GM19239 (cell line): ENCODE measurements at places on chromosomes 16 and 17.

DNA sequence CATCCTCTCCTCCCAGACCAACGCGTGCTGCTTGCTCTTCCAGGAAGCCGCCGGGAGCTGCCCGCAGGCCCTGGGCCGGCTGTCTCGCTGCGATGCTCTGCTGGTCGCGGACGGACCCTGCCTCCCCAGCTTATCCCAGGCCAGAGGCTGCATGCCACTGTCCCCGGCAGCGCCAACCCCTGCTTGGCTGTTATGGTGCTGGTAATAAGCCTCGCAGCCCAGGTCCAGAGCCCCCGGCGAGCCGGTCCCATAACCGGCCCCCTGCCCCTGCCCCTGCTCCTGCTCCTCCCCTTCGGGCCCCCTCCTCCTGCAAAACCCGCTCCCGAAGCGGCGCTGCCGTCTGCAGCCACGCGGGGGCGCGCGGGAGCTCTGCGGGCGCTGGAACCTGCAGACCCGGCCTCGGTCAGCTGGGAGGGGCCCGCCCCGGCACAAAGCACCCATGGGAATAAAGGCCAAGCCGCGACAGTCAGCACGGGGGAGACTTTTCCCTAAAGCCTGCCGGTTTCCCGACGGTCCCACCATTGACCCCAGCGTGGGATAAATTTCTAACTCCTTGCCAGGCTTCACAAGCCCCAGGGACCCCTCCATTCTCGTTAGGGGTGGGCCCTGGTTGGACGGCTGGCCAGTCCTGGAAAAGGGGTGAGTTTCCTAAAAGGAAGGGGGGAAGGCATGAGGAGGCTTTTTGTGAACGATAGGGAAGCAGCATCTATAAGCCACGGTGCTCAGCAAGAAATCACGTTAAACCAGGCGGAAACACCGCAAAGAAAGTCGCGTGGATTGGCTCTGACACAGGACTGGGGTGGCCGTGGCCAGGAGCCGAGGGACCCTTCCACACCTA is 11.2 kb downstream of the ENPP7 start:
- peak; percentile 80 for DNase-seq

GRCh38 chr16:66695935-66696668 is 441 bp downstream of the CMTM4 start:
- peak; percentile 46 for DNase-seq

DNA sequence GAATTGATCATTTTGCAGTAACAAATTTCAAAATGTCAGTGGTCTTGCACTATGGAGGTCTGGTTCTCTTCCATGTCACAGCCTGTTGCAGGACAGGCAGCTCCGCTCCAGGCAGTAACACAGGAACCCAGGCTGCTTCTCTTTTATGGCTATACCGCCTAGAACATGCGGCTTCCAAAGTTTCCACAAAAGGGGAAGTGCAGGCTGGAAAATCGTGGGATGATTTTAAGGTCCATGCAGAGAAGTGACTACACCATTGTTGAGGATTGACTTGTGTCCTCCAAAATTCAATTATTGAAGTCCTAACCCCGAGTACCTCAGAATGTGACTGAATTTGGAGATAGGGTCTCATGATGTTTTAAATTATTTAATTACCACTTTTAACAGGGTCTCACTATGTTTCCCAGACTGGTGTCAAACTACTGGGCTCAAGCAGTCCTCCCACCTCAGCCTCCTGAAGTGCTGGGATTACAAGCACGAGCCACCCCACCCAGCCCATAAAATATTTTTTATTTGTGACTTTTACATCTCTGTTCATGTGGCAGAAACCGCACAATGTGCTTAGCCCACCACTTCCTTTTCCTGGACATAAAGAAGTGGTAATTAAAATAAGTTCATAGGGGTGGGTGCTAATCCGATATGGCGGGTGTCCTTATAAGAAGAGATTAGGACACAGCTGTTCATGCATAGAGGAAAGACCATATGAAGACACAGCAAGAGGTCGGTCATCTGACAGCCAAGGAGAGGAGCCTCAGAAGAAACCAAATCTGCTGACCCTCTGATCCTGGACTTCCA is 279.2 kb upstream of the RPL38 start:
- DNase-seq = no peak

DNA sequence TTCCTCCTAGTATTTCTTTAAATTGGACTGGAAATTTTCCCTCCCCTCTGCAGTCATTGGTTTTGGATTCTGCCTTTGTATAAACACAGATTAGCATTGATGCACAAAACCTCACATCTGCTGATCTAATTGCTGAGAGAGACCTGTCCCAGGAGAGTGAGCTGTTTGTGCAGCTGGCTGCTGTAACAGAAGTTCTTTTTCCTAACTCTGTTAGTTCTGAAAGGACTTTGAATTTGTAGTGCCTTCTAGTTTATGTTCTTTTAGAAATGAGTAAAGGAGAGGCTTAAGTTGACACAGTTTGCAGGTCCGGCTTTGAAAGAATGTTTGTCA is 45.2 kb upstream of the KPNB1 start:
- DNase-seq = no peak

DNA sequence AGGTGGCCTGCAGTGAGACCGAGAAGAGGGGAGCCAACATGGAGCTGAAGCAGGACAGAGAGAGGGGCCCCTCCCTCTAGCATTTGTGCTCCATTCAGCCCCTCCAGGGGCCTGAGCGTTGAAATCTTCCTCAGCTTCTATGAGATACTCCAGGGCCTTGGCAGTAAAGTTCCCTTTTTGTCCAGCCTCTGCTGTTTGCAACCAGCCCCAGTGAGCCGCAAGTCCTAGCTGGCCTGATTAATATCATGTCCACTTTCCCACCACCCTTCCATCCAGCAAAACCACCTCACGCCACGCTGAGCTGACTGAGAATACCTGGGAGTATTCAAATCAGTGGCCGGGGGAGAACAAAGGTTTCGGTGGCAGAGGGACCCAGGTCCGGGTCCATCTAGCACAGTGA is 11.7 kb upstream of the RPH3AL start:
- no peak for DNase-seq

- no peak for DNase-seq
Measured at GRCh38 chr17:38572669-38573365, 32.9 kb downstream of the SRCIN1 start.

GRCh38 chr16:87963400-87963799 is 12.2 kb downstream of the BANP start:
- no peak for DNase-seq

GRCh38 chr17:30422171-30422570 is 43.4 kb downstream of the CPD start:
- no peak for DNase-seq

DNA sequence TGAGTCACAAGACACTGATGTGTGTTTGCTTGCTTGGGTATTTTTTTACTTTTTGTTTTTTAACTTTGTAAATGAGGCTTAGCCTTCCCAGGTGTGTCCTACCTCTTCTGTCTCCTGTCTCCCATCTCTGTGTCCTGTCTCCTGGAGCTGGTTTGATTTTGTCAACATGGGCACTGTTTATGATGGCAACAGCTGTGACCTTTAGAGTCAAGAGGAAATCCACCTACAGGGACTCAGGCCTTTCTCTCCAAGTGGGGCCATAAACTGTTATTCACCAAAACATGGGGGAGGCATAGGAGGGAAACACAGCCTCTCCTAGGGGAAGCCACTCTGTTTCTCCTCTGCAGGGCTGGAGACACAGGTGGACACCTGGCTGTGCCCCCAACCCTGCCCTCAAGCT is 13.1 kb upstream of the PLCG2 start:
- no peak for DNase-seq

DNA sequence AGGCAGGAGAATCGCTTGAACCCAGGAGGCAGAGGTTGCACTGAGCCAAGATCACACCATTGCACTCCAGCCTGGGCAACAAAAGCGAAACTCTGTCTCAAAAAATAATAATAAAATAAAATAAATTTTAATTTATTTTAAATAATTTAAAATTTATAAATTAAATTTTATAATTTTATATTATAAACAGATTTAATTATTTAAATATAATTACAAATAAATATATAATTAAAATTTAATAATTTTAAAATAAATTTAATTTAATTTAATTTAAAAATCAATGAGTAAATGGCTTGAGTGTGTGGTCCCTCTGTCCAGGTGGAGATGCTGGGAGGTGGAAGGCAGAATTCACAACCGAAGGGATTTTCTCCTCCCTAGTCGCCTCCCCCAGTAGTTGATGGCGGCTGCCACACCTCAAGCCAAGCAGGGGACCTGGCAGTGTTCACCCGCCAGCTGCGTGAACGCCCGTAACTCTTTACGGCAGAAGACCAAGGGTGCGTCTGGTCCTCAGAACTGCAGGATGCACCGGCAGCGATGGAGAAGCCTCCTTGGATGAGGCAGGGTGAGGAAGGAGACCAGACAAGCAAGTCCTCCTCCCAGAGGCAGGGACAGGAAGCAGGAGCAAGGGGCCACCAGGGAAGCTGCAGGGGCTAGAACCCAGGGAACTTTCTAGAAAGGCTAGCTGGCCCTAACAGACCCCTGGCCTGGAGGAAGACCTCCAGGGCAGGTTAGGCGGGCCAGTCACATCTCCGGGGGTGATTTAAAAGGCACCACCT is 22.9 kb upstream of the KRT17 start:
- no peak for DNase-seq

GRCh38 chr16:88469615-88470395 is 16.7 kb downstream of the ZFPM1 start:
- DNase-seq = no peak

DNA sequence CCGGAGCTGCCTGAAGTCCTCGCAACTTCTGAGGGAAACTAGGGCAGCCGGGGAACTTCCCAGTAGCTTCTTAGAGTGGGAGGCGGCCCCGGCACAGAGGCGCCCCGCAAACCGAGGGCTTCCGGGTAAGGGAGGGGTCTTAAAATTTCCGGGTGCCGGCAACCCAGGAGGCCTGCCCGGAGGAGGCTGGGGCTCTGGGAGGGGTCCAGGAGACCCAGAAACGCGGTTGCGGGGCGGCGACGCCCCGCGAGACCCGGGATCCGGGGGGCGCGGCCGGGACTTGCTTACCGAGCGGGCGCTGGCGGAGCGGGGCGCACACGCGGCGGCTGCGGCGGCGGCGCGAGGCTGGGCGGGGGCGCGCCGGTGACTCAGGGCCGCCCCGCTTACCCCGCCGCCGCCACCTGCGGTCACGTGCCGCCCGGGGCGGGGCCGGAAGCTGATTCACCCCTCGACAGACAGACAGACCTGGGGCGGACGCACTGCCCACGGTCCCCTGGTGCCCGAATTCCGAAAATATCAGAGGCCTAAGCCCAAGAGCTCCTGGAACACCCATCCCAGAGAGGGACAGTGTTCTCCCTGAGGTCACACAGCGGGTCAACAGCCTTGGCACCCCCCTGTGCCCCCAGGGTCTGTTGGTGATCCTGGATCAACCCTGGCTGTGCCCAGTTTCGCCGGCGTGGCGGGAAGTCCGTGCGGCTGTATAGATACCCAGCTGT is at the start of gene FAM83G:
FAM83G (minus strand) TSS at position 344 of the 716 bp plus-strand sequence. CDS start 723 bp downstream, outside the sequence.
- DNase-seq = peak; percentile 87

DNA sequence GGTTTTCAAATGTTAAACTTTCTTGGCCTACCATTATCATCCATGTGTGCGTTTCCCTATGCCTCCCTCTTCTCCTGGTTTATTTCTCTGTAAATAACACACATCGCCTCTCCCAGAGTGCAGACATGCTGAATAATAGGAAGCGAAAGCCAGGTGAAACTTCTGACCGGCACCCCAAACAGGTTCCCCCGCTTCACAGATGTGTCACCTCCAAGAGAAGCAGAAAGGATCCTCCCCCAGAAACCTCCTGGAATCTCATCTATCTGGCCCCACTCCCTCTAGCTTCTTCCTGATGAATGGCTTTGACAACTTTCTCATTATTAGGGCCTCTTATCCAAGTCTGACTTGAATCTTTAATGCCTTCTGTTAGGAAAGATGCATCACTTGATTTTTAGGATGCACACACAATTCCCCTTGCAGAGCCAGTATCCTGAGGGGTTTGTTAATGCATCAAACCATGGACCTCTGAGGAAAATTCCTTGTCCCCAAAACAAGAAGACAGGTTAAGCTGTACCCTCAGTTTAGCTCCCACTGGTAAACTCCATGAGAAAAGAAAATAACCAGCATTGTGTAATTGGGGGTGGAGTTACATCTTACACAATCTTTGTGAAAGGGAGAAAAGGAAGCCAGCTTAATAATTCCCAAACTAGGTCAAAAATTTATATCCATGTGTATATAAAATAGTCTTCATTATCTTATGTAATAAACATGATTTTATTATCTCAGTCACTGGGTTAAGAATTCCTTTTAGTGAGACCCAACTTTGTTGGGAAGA is 20.1 kb upstream of the HYDIN start:
- DNase-seq = no peak

DNA sequence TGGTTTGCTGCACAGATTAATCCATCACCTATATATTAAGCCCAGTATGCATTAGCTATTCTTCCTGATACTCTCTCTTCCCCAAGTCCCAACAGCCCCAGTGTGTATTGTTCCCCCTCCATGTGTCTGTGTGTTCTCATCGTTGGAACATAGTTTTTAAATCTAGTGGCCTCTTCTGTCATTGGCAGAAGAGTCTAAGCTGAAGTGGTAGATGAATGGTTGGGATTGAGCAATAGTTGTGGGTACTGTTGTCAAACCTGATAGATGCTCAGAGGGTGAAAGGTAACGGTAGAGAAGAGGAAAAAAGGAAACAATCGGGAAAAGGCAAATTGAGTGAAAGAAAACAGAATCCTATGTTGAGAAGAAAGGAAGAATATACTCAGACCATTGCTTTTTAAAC is 29.9 kb downstream of the MAP3K3 start:
- no peak for DNase-seq

- DNase-seq = no peak
Measured at GRCh38 chr17:10557422-10557821, 8.0 kb upstream of the MYH2 start.

DNA sequence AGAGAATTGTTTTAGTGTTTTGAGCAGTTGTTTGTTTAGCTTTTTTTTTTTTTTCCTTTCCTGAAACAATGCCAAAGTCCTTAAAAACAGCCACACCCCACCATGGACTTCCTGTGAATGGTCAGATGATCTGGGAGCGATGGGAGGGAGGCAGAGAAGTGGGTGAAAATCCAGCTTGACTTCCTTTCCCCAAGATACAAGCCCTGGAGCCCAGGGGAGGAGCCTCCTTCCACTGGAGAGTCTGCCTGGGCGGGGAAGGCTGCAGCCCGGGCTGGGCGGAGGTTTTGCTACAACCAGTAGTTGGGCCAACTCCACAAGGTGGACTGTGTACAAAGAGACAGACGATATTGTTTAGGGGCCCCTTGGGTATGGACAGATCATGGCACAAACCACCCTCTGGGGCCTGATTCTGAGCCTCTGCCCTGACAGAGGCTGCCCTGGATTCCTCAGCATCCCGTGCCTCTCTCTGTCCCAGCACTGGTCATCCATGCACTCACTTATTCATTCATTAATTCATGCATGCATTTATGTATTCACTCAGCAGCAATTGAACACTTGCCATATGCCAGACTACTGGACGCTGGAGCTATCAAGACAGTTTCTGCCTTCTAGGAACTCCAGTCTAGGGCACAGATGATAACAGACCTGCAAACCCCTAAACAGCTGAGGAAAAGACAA is 29.8 kb downstream of the WSB1 start:
- no peak for DNase-seq

- DNase-seq = no peak
Measured at GRCh38 chr16:84699147-84699711, 571 bp upstream of the USP10 start.

- no peak for DNase-seq
Measured at GRCh38 chr16:67084345-67085028, 25.3 kb upstream of the PHAF1 start.
